ENCODE measurements at places on chromosomes 5 and 9.

GRCh38 chr5:119243888-119244287 lies 111.9 kb upstream of the TNFAIP8 start:
- DNase-seq = no peak

DNA sequence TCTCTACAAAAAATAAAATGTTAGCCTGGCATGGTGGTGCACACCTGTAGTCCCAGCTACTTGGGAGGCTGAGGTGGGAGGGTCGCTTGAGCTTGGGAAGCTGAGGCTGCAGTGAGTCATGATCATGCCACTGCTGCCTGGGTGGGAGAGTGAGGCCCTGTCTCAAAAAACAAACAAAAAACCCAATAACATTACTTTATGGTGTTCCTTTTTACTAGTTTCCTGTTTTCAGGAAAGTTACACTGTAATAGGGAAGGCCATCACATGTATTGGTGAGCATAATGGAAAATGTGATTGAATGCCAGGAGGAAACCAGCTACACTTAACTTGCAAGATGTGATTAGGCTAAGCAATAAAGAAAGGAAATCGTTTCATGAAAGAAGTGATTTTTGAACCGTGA lies 42.7 kb downstream of the SV2C start:
- DNase-seq = no peak

- no peak for DNase-seq
These were observed 34.6 kb upstream of the WDR38 start for GRCh38 chr9:124818431-124819281.

DNA sequence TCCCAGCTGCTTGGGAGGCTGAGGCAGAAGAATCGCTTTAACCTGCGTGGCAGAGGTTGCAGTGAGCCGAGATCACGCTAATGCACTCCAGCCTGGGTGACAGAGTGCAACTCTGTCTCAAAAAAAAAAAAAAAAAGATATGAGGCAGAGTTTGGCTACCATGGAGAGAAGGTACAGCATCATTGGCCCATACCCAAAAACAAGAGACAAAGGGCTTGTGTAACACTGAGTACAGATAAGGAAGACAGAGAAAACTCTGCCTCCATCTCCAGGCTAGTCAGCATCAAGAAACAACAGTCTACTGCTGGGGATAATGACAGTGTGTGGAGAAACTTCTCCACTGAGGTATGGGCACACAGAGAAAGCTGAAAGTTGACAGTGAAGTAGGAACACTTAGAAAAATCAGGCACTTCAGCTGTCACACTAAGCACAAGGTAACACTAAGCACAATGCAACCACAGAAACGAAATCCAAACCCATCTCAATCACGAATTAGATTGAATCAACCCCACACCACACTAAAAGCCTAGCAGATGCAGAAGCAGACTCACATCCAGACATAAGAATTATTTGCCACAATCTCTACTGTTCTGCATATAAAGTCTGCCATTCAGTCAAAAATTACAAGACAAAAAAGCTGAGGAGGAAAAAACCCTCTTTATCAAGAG lies 10.5 kb downstream of the PJA2 start:
- DNase-seq = no peak

GRCh38 chr9:91900797-91901177 lies 49.2 kb downstream of the ROR2 start:
- no peak for DNase-seq

GRCh38 chr9:128419061-128419925 lies 1.4 kb upstream of the CERCAM start:
- DNase-seq = no peak

GRCh38 chr9:93587651-93588347 lies 11.4 kb downstream of the PHF2 start:
- no peak for DNase-seq

GRCh38 chr5:137292461-137293027 lies 206.6 kb downstream of the SPOCK1 start:
- DNase-seq = no peak

All from HS-27A (cell line).